Psoas muscle (tissue), 8 donors: ENCODE measurements at places on chromosomes 6 and 20.

GRCh38 chr6:119313937-119314884 lies 35.4 kb downstream of the MAN1A1 start:
- no peak for DNase-seq
- no peak overlapping the region for H3K4me3 ChIP-seq
- H3K36me3 ChIP-seq: no peaks in the 10 kb centered on the region
- H3K27ac ChIP-seq: no peak overlapping the region
- H3K27me3 ChIP-seq: no peaks in the 10 kb centered on the region

DNA sequence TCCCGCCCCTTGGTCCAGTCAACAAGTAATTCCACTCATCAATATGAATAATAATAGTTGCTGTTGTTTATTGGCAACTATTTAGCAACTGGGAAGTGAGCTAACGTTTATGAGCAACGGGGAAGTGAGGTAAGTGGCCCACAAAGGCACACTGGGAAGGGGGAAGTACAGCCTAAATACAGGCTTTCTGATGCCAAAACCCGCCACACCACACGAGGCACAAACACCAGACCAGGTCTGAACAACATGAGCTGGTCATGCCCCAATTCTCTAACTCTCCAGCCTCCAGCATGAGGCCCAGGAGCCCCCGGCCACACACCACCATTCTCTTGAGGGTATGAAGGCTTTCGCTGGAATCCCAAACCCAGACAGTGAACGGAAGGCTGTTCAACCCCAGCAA lies 50.8 kb downstream of the PREX1 start:
- H3K27ac ChIP-seq: no peak overlapping the region
- no peaks in the 10 kb centered on the region for H3K36me3 ChIP-seq
- H3K4me3 ChIP-seq: no peak overlapping the region
- H3K4me1 ChIP-seq: no peaks in the 10 kb centered on the region
- H3K27me3 ChIP-seq: no peaks in the 10 kb centered on the region
- no peak for DNase-seq

DNA sequence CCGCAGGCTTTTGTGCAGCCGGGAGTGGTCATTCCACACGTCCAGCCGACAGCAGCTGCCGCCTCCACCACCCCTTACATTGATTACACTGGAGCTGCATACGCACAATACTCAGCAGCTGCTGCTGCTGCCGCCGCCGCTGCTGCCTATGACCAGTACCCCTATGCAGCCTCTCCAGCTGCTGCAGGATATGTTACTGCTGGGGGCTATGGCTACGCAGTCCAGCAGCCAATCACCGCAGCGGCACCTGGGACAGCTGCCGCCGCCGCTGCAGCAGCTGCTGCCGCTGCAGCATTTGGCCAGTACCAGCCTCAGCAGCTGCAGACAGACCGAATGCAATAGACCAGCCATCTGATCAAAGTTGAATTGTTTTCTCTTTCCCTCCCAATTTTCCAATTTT lies 10.6 kb downstream of the RBM24 start:
- DNase-seq: no peak
- H3K27ac ChIP-seq: peak overlapping the region; percentile 98
- peak overlapping the region; percentile 93 for H3K4me3 ChIP-seq
- H3K27me3 ChIP-seq: no peaks in the 10 kb centered on the region
- peaks cover 27% of the 10 kb centered on the region for H3K4me1 ChIP-seq

DNA sequence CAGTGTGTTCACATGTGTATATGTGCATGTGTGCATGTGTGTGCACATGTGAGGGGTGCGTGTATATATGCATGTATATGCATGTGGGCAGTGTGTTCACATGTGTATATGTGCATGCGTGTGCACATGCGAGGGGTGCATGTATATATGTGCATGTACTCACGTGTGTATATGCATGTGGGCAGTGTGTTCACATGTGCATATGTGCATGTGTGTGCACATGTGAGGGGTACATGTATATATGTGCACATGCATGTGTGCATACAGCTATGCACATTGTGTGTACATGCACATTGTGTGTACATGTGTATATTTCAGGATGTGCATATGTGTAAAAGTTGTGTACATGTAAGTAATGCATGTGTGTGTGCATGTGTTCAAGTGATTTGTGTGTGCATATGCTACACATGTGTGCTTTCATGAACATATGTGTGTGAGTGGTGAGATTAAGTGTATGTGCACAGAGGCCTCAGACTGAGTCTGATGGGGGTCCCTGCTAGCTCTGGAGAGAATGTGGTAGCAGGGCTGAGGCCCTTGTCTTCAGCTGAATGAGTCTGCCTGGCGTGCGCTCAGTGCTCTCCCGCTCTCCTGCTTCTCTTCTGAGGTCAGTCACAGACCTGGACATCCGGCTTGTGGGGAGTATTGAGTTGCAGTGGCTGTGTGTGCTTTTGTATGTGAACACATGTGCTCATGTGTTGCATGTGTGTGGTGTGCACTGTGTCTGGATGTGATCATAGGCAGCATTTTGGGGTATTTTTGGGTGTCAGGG lies 19.9 kb upstream of the MYT1 start:
- no peaks in the 10 kb centered on the region for H3K36me3 ChIP-seq
- H3K27ac ChIP-seq: no peak overlapping the region
- DNase-seq: no peak
- H3K4me1 ChIP-seq: no peaks in the 10 kb centered on the region
- H3K27me3 ChIP-seq: peaks cover 21% of the 10 kb centered on the region

DNA sequence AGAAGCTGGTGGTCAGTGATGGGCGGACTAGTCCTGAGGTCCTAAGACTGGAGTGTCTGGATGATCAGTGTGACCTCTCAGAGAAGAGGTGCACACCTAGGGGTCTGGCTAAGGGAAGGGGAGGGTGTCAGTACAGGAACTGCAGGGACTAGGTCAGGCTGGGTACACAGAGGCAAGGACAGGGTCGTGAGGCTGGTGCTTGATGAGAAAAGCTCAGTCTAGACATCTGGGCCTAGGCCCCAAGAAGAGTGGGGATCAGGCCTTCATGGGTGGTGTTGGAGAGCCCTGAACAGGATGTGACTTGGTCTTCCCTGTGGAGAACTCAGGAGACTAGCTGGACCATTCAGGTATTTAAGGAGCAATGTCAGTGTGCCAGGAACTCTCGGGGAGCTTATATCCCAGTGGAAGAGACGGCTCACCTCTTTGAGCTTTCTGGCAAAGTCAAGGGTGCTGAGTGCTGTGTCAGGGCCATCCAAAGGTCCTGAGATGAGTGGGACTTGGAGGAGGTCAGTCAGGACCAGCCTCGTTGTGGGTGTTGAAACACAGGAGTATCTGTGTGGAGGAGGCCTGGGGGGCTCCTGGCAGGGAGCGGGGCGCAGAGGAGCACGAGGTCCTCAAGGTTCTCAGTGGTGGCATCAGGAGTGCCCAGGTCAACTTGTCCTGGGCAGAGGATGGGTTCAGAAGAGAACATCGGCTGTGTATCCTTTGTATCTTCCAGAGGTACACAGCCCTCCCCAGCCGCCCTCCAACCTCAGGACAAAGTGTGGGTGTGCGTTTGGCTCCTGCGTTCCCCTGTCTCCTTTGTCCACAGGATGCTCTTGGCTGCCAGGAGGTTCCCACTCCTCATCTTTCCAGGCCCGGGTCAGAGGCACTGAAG lies 13.3 kb upstream of the MYT1 start:
- no peak overlapping the region for H3K27ac ChIP-seq
- DNase-seq: no peak
- no peaks in the 10 kb centered on the region for H3K36me3 ChIP-seq
- H3K27me3 ChIP-seq: peaks cover 6% of the 10 kb centered on the region
- H3K4me1 ChIP-seq: no peaks in the 10 kb centered on the region
- no peak overlapping the region for H3K4me3 ChIP-seq

GRCh38 chr6:25155211-25155610 lies 124.0 kb upstream of the CARMIL1 start:
- no peak for DNase-seq
- no peaks in the 10 kb centered on the region for H3K27me3 ChIP-seq
- no peak overlapping the region for H3K27ac ChIP-seq
- H3K36me3 ChIP-seq: no peaks in the 10 kb centered on the region
- no peaks in the 10 kb centered on the region for H3K4me1 ChIP-seq

DNA sequence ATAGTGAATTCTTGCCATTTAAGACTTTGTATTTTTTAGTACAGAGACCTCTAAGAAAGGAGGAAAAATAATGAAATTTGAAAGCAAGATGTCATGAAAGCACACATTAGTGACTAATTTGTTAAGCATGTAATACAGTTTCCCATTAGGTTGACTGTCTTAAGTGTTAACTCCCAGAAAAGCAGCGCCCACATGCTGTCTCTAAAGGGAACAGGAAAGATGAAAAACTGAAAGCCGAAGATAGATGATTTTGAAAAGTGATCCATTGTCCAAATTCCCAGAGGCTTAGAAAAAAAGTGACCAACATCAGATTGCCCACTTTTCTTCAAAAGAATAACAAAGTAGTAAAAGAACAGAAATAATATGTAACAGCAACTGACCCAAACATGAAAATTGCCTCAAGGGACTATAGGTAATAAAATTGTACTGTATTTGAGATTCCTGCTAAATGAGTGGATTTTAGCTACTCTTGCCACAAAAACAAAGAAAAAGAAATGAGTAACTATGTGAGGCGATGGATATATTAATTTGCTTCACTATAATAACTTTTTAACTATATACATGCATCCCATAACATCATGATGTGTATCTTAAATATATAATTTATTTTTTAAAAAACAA lies 83.2 kb upstream of the OGFRL1 start:
- H3K4me3 ChIP-seq: no peak overlapping the region
- H3K36me3 ChIP-seq: no peaks in the 10 kb centered on the region
- no peak overlapping the region for H3K27ac ChIP-seq
- no peak for DNase-seq
- no peaks in the 10 kb centered on the region for H3K4me1 ChIP-seq

DNA sequence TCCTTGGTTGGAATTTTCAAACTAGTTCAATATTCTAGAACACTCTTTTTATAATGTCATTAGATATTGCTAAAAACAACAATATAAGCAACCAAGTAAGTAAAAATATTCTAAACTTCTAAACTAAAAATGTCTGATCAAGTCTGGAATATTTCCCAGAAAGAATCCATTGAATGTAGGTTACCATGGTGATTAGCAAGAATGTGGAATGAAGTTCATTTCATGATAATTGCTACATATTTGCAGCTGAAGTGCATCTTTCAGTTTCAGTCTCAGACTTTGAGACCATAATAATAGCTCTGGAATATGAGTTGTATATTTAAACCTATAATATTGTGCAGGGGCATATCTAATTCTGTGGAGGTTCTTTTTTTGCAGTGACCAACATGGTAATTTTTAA lies 61.0 kb upstream of the NKAIN2 start:
- no peak overlapping the region for H3K4me3 ChIP-seq
- H3K36me3 ChIP-seq: no peaks in the 10 kb centered on the region
- H3K4me1 ChIP-seq: peaks cover 18% of the 10 kb centered on the region

- H3K27me3 ChIP-seq: no peaks in the 10 kb centered on the region
- H3K27ac ChIP-seq: no peak overlapping the region
- no peaks in the 10 kb centered on the region for H3K4me1 ChIP-seq
- no peak overlapping the region for H3K4me3 ChIP-seq
- H3K36me3 ChIP-seq: no peaks in the 10 kb centered on the region
- no peak for DNase-seq
Observed at GRCh38 chr20:40630099-40630498, 58.9 kb downstream of the MAFB start.

DNA sequence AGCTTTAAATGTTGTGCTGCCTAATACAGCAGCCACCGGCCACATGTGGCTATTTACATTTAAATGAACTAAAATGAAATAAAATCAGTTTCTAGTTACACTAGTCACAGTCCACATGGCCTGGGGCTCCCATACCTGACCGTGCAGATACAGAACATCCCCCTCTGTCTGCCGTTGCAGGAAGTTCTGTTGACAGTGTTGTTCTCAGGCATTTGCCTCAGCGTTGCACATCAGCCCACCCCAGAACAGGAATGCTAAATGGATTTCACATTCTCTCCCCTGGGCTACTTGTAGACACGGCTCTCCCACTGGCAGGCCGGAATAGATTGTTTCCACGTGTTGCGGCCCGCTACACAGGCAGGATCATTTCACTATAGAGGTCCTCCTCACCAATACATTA lies 26.3 kb downstream of the JAG1 start:
- no peak overlapping the region for H3K27ac ChIP-seq
- H3K36me3 ChIP-seq: peaks cover 3% of the 10 kb centered on the region
- no peak overlapping the region for H3K4me3 ChIP-seq
- H3K27me3 ChIP-seq: no peaks in the 10 kb centered on the region
- H3K4me1 ChIP-seq: peaks cover 6% of the 10 kb centered on the region

- H3K4me3 ChIP-seq: no peak overlapping the region
- peaks cover 4% of the 10 kb centered on the region for H3K4me1 ChIP-seq
- no peak overlapping the region for H3K27ac ChIP-seq
- DNase-seq: no peak
- no peaks in the 10 kb centered on the region for H3K27me3 ChIP-seq
Observed at GRCh38 chr6:140001005-140001404, 626.6 kb upstream of the CITED2 start.
